ENCODE measurements at places on chromosomes 7 and 10.

DNA sequence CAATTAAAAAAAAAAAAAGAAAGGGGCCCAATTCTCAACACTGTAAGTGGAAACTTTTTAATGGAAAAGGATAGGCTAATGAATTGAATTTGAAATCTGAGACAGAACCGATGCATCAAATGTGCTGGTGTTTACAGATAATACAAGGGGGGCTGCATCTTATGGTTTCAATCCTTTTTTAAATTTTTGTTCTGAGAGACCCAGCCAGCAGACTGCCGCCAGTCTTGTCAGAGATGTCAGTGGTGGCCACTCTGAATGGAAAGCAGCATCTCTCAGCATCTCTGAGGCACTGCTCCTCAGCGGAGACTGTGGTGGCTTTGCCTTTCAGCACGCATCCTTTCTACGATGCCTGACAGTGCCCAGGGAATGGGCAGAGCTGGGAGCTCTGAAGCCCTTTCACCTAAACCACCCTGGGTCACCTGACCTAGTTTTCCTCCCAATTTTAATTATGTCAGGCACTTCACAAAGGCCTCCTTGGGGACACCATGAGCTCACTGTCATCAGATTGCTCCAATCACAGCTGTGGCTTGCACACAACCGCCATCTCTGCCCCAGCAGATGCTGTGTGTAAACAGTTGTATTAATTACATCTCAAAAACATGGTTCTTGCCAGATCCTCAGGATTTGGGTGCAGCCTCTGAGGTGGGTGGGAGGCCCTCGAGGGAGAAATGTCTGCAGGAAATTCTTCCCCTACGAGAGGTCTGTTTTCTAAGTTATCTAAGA lies 81.2 kb downstream of the EGFR start:
- DNase-seq, result no peak

GRCh38 chr7:24401628-24402593 lies 117.9 kb downstream of the NPY start:
- no peak for DNase-seq

DNA sequence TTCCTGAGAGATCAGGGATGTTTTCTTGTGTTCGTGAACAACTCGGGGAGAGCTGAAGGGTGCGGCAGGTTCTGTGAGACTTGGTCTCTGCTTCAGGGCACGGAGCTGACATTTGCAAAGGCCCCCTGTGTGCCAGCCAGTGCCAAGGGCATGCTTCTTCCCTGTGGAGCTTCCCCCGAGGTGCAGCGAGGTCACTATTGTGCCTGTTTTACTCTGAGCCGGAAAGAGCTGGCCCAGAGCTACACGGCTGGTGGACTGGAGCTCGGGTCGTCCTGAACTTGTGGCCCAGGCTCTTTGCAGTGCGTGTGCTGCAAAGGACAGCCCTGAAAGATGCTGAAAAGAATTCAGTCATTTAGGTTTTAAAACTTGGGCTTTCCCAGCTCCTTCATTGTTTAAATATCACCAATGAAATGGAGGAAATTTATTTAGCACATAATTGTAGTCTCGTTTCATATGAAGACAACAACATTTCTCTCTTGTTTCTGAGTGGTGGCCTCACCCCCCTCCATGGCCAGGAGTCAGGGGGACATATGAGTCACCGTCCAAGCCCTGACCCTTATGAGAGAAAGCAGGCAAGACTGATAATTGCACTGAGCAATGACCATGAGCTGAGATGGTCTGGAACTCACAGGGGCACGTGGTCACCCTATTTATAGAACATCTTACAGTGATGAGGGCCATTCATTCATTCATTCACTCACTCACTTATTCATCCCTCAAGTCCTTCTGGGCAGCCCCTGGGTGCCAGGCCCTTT lies 102.6 kb downstream of the PTPRE start:
- no peak for DNase-seq

- DNase-seq, result no peak
Observed at GRCh38 chr7:134452419-134452838, 6.5 kb downstream of the AKR1B1 start.

DNA sequence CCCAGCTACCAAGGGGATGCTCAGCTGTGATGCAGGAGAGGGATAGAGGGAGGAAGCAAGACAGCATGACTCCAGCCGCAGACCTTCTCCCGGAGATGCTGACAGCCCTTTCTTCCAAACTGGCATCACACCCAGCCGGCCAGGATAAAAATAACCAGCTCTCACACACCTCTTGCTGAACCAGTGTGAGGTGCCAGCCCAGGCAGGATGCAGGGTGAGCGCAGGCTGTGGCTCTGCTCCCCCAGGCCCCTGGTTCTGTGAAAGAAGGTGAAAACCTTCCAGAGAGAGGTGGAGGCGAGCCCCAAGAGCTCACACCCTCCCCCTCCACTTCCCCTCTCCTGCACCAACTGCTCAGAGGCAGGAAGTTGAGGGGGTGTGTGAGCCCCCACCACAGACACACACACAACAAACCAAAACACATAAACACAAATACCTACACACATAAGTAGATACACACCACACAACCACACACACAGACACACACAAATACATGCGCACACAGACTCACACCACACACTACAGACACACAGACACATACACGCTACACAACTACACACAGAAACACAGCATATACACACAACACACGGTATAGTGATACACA lies 4.0 kb downstream of the GPR15LG start:
- DNase-seq, result peak; percentile 11

DNA sequence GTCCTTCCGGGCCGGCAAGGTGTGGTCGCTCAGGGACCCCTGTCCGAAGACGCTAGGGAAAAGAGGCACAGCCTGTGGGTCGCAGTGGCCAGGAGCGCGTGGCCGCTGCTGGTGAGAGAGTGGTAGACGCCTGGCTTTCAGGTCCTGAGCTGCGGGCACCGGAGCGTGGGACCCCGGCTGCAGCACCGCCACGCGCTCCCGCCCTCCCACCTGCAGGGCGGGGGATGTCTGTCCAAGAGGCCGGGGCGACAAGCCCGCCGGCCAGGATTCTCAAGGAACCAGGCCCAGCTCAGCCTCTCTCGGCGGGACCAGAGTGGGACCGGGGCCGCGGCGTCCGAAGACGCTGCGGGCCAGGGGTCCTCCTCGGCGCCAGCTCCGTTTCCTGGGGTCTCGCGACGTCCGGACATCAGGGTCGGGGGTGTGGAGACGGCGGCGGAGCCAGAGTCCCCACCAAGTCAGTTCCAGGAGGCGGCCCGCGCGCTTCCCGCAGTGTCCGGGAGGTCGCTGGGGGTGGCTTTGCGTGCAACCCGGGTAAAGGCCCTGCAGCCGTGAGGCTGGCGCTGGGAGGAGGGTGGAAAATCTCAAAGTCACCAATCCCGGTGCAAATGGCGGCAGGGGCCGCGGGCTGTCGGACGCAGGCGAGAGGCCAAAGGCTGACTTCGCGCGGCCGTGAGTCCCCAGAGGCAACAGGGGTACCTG lies 5.5 kb downstream of the ZNF503 start:
- DNase-seq, result no peak

- no peak for DNase-seq
Observed at GRCh38 chr7:30706316-30706715, 24.1 kb upstream of the CRHR2 start.

GRCh38 chr10:110566472-110567200 lies 859 bp upstream of the SMC3 start:
- no peak for DNase-seq

GRCh38 chr7:5528815-5529442 lies 105.3 kb upstream of the TNRC18 start:
- no peak for DNase-seq

DNA sequence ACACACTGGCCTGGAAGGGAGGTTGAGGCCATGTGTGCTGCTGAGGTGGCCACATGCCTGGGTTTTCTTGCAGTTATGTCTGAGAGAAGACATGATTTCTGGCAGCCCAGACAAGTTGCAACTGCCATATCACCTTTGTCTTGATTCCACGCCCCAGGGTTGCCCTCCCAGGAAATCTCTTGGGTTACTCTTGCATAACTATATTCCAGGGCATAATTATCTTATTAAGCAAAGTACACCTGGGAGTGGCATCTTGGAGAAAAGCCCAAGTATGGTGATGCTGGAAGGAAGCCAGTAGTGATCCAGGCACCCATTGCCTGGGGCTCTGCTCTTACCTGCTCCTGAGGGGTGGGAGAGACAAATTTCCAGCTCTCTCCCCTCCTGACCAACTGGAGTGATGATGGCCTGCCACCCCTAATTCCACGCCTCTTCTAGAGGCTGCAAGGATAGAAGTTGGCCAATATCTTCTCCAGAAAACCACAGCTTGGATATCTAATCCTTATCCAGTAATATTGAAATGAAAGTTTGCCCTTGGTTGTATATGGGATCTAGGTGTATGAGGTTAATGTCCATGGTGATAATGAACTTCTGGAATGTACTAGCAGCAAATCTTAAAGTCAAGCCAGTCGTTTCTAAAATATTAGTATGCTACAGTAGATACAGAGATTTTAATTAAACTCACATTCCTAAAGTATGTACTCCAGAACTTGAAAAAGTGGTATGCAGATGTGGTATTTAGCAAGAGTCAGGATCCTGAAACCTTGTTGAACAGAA lies 5.0 kb downstream of the AKR1B10 start:
- no peak for DNase-seq

DNA sequence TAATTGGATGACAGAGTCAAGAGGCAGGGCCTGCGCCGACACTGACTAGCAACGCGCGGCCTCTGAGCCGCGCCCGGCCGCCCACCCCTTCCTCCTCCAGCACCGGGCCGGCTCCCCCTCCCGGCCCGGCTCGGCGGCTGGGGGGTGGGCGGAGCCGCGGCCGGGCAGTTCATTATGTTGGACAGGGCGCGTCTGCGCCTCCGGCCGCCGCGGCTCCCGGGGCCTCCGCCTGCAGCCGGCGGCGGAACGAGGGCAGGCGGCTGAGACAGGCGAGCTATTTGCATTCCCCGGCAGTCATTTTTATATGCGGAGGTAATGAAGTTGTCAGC lies 106.7 kb downstream of the SNX10 start:
- DNase-seq, result no peak

DNA sequence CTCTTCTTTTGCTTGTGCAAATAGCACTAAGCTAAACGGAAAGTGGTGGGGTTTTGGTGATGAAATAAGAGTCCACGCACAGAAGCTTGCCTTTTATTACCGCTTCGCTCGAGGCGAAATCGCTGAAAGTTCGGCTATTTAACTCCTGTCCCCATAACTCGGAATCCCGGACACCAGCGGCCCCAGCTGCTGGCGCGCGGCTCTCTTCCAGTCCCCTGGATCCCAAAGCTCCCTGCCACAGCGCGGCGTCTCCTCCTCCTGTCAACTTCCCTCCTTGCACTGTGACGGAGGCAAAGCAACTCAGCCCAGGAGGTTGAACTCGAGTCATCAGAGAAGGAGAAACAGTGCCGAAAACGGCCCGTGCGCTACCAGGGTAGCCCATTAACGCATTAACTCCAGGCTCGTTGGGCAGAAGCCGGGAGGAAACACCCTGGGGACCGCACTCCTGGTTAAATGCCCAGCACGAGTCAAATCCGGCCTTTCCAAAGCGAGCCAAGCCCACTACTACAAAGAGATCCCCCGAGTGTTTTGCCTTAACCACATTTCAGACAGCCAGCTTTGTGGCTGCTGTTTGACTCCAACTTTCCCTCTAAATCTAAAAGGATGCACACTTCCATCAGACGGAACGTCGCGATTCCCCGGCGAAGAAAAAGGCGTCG lies 1.3 kb downstream of the SEMA3D start:
- no peak for DNase-seq

DNA sequence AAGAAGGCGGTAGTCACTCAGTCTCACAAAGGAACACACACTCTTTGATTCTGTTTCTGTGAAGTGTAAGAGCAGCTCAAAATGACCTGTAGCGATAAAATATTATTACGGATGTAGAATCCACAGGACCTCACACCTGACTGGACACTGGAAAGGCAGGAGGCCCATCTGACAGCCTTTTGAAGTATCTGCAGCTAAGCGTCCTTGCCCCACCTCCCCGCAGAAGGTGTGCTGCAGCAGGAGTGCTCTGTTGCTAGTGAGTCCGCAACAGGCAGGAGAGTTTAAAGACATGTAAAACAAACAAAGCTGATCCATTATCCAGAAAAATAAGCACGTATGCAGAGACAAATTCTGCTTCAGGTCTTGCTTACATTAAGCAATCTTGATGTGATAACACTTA lies 355.5 kb downstream of the GPR158 start:
- DNase-seq, result no peak

DNA sequence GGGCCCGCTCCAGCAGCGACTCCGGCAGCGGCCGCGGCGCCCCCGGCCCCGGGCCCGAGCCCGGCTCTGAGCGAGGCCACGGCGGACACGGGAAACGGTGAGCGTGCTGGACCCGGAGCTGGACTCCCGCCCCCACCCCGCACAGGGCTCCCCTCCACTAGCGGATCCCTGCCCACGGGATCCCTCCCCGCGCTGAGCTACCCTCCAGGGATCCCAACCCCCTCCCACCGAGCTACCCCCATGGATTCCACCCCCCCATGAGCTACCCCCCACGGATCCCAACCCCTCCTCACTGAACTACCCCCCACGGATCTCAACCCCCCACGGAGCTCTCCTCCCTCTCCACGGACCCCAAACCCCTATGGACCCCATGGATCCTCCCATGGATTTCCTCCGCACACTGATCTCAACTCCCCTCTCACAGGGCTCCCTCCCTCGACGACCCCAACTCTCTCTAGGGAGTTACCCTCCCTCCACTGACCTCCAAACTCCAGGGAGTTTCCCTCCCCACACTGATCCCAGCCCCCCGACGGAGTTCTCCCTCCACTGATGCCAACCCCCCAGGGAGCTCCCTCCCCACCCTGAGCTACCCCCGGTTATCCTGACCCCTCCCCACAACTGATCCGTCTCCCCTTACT lies 20.6 kb upstream of the HSPB1 start:
- no peak for DNase-seq

GRCh38 chr10:31770307-31770902 lies 158.2 kb downstream of the ARHGAP12 start:
- peak; percentile 49 for DNase-seq

- DNase-seq, result no peak
Observed at GRCh38 chr10:72176701-72177100, 39.1 kb upstream of the ANAPC16 start.

- DNase-seq, result no peak
Observed at GRCh38 chr7:106010331-106010730, 47.3 kb downstream of the CDHR3 start.

GRCh38 chr7:467856-468545 lies 51.6 kb downstream of the PDGFA start:
- no peak for DNase-seq

DNA sequence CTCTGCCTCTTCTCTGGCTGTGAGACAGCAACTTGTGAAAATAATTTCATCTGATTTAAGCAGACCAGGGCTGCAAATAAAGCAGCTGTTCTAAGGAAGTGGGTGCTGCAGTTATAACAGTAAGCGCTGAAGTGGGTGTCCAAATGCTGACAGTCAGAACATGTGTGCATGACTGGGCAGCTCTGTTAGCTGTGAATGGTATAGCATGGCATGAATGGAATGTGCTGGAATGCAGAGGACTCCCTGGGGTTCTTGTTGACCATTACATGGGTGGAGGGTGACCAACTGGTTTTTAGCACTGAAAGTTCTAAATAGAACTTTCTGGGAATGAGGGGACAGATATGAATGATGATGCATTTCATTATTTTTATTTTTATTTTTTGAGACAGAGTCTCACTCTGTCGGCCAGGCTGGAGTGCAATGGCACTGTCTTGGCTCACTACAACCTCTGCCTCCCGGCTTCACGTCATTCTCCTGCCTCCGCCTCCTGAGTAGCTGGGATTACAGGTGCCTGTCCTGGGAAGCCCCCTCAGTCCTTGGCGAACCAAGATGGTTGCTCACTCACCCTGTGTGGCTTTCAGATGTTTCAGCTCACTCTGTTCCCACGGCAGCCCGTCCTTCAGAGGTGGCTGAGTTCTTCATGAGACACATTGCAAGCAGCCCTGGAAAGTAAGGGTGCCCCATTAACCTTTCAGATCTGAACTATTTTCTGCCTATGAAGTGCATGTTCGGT lies 319.8 kb upstream of the PHYHIPL start:
- DNase-seq, result no peak

- no peak for DNase-seq
Observed at GRCh38 chr10:34864149-34865067, 49.3 kb upstream of the PARD3 start.

Measured in stimulated activated CD4-positive, alpha-beta T cell treated with anti-CD3 and anti-CD28 coated beads, TNF-alpha, amount 100 ng/mL, for 24 hours (primary cell).